ENCODE measurements at places on chromosomes 3 and 15.

DNA sequence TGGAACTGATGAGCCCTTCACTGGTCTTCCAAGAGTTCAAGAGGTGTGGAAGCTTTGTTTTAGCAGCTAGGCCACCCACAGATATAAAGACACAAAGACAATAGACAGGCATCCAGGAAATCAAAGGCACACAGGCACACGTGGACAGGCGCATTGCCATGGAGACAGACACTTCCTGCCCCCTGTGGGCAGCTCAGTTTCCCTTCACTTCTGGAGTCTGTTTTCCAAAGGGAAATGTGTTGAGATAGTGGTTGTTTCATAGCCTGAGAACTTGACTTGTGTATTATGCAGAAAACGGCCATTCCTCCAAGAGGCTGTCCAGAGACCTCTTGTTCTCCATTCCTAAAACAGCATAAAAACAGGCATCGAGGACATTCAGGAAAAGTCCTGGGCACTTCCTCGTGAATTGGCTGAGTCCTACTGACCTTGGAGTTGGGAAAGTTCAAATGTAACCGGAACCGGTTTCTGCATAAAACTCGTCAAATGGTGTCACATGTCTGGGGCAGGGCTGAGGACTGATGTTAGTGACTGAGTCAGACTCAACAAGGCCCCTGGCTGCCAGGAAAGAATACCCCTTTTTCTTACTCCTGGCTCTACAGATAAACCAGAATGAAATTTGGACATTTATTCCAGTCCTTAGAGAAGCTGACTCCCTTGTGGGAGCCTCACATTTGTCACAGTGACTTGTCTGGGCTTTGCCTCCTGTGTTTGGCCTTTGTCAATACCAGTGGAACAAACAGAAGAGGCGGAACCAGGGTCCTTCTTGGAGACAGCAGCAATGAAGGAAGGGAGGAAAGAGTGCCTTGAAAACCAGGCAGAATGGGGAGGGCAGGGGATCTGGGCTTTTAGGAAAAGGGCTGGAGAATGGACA, 1.3 kb downstream of the ALPK3 start:
- DNase-seq, result no peak

DNA sequence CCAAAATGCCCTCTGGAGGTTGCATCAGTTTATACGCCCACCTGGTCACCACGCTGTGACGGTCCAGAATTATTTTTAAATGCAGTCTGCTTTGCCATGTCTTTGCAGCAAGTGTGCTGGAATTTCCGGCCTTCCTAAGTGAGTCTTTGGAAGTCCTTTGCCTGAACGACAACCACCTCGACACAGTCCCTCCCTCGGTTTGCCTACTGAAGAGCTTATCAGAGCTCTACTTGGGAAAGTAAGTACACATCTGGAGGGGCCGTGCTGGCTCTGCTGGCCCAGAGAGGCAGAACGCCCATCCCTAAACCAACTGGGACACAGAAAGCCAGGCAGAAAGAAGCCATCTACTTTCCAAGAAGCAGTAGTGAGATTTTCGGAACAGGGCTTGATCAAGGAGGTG, 101.8 kb downstream of the LRRK1 start:
- no peak for DNase-seq

GRCh38 chr3:160754371-160754854, 1.6 kb upstream of the PPM1L start:
- DNase-seq, result peak; percentile 58

DNA sequence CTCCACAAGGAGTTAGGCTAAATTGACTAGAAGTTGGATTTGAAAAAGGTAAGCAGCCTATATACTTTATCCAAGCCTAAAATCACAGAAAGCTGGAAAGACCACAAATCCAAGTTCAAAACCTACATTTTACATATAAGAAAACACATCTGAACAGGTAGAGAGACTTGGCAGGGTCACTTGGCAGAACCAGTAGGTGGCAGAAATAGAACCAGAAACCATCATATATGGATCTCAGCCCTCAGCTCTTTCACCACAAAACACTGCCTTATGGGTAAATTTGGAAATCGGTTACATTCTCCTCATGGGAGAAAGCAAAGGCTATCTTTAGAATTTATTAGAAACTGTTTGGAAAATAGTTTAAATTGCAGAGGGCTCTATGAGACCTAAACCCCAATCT, 44.2 kb downstream of the MKRN2 start:
- no peak for DNase-seq

- DNase-seq, result no peak
Observed at GRCh38 chr3:140430494-140430893, 247.4 kb upstream of the TRIM42 start.

GRCh38 chr3:45761831-45762230, 34.5 kb downstream of the SLC6A20 start:
- no peak for DNase-seq

DNA sequence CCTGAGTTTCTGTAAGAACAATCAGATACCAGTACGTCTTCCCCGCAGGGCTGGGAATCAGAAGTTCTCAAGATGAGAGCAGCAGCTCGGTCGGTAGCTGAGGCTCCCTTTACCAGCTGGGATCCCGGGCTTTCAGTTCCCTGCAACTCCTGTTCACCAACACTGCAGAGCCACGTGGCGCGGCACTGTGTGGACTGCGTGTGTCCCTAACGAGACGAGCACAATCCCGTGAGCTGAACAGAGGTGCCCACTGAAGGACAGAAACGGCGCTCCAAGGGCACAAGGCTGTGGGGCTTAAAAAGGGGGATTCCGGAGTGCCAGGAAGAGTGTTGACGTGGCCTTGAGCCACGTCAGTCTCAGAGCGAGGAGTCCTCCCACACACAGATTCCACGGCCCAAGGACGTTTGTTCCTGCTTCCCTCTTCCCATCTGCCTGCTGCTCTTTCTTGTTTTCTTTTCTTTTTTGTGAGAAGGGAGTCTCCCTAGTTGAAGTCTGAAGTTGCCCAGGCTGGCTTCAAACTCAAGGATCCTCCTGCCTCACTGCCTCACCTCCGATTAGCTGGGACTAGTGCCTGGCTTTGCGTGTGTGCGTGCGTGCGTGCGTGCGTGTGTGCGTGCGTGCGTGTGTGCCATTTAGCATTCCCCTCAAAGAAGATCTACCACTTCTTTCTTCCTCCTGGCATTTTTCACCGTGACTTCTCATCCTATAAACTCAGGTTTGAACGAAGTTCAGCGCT, 37.1 kb upstream of the RPL35A start:
- DNase-seq, result no peak

- DNase-seq, result peak; percentile 46
Observed at GRCh38 chr3:174862101-174862500, 3.0 kb downstream of the NAALADL2 start.

DNA sequence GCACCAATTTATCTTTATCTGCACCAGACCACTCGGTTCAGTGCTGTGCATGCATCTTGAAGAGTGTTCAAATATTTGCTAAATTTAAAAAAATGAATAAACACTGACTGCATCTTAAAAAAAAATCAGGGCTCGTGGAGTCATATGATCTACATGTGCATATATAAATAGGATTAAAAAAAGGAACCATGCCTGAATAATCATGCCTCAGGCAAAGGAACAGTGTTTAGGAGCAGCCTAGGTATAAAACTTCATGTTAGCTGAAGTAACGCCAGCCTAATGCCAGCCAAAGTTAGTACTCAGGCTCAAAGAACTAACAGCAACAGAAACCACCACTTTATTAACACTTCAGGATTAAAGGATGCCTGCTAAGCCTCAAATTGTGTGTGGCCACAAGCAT, 9.5 kb downstream of the ABCC5 start:
- peak; percentile 20 for DNase-seq

DNA sequence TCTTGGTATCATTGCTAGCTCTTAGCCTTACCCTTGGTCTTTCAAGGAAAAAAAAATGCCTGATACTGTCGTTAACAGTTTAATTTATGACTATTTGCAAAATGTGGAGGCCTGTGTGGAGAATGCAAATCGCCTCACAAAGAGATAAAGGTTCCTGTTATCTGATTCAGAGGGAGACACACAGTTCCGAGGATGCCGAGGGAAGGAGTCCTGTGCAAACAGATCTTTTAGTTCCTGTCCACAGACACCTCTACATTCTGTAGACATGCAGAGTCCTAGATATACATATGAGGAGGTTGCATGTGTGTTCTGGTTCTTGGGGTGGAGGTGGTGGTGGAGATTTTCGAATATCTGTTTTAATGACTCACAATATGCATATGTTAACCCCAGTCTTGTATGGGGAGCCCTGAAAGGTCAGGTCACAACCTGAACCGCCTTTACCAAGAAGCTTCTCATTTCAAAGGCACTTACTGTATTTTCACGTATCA, 5.7 kb downstream of the NR2F2 start:
- DNase-seq, result no peak

DNA sequence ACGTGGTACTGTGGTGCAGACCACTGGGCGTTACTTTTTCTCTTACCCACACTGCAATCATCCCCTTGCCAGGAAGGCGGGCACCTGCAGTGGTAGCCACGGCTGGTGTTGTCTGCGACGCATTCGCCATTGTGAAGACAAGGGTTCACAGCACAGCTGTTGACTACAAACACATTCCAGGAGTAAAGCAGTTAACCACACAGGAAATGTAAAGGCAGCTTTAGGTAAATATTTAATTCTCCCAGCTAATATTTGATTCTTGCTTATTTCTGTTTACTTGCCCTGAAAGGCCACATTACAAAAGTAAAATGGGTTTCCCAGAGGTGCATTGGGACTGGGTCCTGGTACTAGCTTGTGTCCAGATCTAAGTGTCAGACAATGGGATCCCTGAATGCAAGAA, 45.4 kb downstream of the HEG1 start:
- DNase-seq, result no peak

- DNase-seq, result no peak
Observed at GRCh38 chr3:39118079-39118478, 10.6 kb downstream of the TTC21A start.

GRCh38 chr3:180798197-180798596, 114.3 kb upstream of the FXR1 start:
- DNase-seq, result no peak

- no peak for DNase-seq
Observed at GRCh38 chr3:122784436-122784835, 9.2 kb downstream of the HSPBAP1 start.

- DNase-seq, result no peak
Observed at GRCh38 chr3:14346642-14347041, 55.8 kb upstream of the SLC6A6 start.

DNA sequence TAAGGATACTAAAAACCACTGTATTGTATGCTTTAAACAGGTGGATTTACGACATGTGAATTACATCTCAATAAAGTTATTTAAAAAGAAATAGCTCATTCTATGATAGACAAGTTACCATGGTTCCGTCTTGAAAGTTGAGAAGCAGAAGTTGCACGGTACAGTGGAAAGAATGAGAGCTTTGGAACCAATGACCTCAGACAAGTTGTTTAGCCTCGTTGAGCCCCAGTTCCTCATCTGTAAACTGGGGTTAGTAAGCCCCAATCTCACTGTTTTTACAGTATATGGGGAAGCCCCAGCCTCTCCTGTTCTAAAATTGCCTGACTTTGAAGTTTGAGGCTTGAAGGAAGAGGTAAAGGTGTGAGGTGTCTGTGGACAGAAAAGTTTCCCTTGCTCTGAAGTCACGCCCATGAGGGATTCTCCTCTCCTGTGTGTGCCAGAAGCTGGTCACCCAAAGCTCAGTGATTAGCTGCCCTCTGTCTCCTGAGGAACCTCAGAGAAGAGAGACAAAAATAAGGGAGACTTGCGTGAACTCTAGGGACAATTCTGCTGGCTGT, 10.0 kb downstream of the CRYGS start:
- no peak for DNase-seq

GRCh38 chr15:96037584-96037983, 292.9 kb upstream of the NR2F2 start:
- no peak for DNase-seq

- DNase-seq, result no peak
Observed at GRCh38 chr3:52090131-52090932, 34.0 kb upstream of the DUSP7 start.

DNA sequence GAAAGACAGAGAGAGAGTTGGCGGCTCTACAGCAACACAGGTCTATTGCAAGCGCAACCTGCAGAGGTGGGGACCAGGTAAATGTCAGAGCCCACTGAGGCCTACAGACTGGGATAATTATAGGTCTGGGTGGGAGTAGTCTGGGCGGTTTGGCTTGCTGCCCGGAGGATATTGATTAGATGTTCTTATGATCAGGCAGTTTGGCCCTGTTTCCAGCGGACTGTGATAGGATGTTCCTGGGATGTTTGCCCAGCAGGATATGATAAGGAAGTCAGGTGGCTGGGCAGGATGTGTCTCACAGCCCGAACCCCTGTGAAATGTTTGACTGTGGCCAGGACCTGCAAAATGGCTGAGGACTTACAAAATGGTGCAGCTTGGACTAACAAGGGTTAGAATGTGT, 364.9 kb downstream of the NAALADL2 start:
- DNase-seq, result no peak

DNA sequence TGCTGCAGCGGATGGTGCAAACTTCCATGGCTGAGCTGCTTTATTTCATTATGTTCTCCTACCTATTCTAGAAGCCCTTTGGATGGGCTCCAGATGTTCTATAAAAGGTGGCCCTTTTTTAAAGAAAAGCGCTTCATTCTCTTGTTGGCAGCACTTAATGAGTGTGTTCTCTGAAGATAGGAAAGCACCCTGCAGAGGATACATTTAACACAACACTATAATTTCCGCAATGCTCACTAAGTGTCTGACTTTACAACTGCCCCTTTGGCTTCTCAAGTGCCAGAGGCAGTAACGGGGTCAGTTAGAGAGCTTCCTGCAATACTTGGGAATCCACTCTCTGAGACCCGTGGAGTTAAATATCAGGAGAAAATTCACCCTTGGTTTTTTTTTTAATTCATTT, 88.1 kb downstream of the MDFIC2 start:
- peak; percentile 3 for DNase-seq

DNA sequence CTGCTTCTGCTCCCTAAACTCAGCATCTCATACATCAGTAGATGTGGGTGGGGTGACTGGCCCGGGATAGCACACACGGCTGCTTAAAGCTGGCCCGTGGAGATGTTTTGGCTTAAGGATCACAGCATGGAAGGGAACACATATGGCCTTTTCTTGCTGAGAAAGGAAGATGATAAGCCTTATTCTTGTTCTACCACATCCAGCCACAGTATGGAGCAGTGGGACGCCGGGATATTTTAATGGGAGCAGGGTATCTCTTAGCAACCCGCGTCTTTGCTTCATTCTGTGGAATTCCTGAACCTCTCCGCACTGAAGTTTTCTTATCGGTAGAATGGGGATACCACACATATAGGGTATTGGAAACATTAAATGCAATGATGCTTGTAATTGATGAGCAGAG, 94.1 kb upstream of the PROK2 start:
- DNase-seq, result no peak

Data from NCI-H1417 (cell line).